Mesothelial cell of epicardium (in vitro differentiated cells): ENCODE measurements at places on chromosomes 2 and 18. TPM values are rescaled to one million over a fixed set of nuclear protein-coding genes. Genes with fewer than 3 reads are reported as not detected.
A peak's percentile ranks its signal among the peaks of the same experiment; 100 is the strongest.

Gene DTNA
- 8.4 to 10.9 TPM (median 10.1 TPM) in 3 replicates for total RNA-seq

Gene REEP1
- total RNA-seq, result 1.1 to 1.9 TPM (median 1.8 TPM) in 3 replicates

Gene HOXD8
- total RNA-seq, result 0.29 to 0.58 TPM (median 0.40 TPM) in 3 replicates

Gene DSG3
- total RNA-seq, result 0.09 to 0.16 TPM (median 0.13 TPM) in 3 replicates

Gene D2HGDH
- 55.5 to 60.3 TPM (median 56.6 TPM) in 3 replicates for total RNA-seq

Gene FANCL
- 39.6 to 45.2 TPM (median 43.3 TPM) in 3 replicates for total RNA-seq

Gene OXER1
- 6.9 to 7.5 TPM (median 7.2 TPM) in 3 replicates for total RNA-seq

Gene FASTKD2
- 26.2 to 29.5 TPM (median 28.4 TPM) in 3 replicates for total RNA-seq

Gene CDH19
- total RNA-seq, result not detected in 3 replicates

Gene SCYGR4
- total RNA-seq, result not detected in 3 replicates

Gene IL36G
- not detected in 3 replicates for total RNA-seq

Gene COLEC12
- 68.7 to 70.5 TPM (median 70.0 TPM) in 3 replicates for total RNA-seq

DNA sequence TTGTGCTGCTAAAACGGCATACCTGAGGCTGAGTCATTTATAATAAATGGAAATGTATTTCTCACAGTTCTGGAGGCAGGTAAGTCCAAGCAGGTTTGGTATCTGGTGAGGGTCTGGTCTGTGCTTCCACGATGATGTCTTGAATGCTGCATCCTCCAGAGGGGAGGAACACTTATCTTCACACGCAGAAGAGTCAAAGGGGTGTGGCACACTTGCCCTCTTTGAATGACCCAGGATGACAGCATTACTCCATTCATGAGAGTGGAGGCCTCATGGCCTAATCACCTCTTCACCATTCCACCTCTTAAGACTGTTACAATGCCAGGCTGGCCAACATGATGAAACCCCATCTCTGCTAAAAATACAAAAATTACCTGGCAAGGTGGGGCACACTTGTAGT is 61.0 kb downstream of the NCAPH start:
- H3K27me3 ChIP-seq, result peaks cover 47% of the 10 kb centered on the region
- H3K4me1 ChIP-seq, result no peaks in the 10 kb centered on the region
- H3K27ac ChIP-seq, result no peak overlapping the region
- no peaks in the 10 kb centered on the region for H3K36me3 ChIP-seq

GRCh38 chr2:58407487-58407886 is 166.4 kb upstream of the FANCL start:
- no peaks in the 10 kb centered on the region for H3K36me3 ChIP-seq
- H3K4me1 ChIP-seq, result peaks cover 4% of the 10 kb centered on the region
- DNase-seq, result no peak
- H3K27ac ChIP-seq, result no peak overlapping the region
- no peaks in the 10 kb centered on the region for H3K27me3 ChIP-seq

GRCh38 chr18:8435376-8435775 is 173.9 kb upstream of the RAB12 start:
- no peaks in the 10 kb centered on the region for H3K4me1 ChIP-seq
- H3K4me3 ChIP-seq, result no peak overlapping the region
- no peak for DNase-seq
- H3K36me3 ChIP-seq, result no peaks in the 10 kb centered on the region

GRCh38 chr2:215967590-215968378 is 45.6 kb downstream of the MREG start:
- H3K4me3 ChIP-seq, result no peak overlapping the region
- H3K36me3 ChIP-seq, result peaks cover 4% of the 10 kb centered on the region
- H3K27me3 ChIP-seq, result no peaks in the 10 kb centered on the region
- DNase-seq, result no peak
- H3K4me1 ChIP-seq, result peaks cover 20% of the 10 kb centered on the region

GRCh38 chr2:11357428-11357972 is 13.1 kb upstream of the ROCK2 start:
- H3K4me3 ChIP-seq, result no peak overlapping the region
- no peaks in the 10 kb centered on the region for H3K27me3 ChIP-seq
- no peak overlapping the region for H3K27ac ChIP-seq
- peaks cover 16% of the 10 kb centered on the region for H3K4me1 ChIP-seq
- DNase-seq, result no peak
- no peaks in the 10 kb centered on the region for H3K36me3 ChIP-seq

GRCh38 chr2:77008853-77009252 is 513.3 kb downstream of the LRRTM4 start:
- H3K4me3 ChIP-seq, result no peak overlapping the region
- H3K27me3 ChIP-seq, result no peaks in the 10 kb centered on the region
- no peak for DNase-seq
- H3K27ac ChIP-seq, result no peak overlapping the region
- peaks cover 10% of the 10 kb centered on the region for H3K4me1 ChIP-seq

DNA sequence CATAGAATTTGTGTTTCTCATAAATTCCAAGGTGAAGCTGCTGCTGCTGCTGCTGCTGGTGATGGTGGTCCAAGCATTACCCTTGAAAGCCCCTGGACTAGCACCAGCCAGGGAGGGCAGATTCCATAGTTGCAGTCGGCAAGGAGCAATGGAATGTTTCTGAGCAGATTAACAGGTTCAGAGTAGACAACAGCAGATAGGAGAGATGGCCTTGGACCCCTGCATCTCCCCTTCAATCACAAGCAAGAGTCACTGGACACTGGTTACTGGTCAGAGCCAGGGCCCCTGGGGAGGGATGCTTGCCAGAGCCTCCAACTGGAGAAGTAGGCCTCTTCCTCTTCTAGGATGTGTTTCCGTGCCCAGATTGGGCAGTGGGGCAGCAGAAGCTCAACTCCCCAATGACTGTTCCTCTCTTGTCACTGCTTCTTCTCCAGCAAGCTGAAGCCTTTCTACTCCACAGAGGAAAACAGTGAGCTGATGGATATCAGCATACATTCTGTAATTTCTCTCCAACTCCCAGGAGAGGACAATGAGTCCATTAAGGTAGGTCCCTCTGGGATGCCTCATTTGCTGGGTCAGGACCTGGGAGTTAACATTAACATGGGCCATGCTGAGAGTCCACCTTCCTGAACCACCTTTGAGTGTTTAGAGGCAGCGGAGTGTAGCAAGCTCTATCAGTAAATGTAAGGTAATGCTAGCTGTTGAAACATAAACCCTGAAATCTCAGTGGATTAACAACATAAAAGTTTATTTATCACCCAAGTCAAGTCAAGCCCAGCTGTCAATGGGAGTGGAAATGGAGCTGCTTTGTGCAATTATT is 35.3 kb downstream of the MROH2A start:
- H3K4me1 ChIP-seq, result peaks cover 18% of the 10 kb centered on the region
- no peak for DNase-seq
- peaks cover 27% of the 10 kb centered on the region for H3K27me3 ChIP-seq
- H3K4me3 ChIP-seq, result no peak overlapping the region
- peaks cover 3% of the 10 kb centered on the region for H3K36me3 ChIP-seq

DNA sequence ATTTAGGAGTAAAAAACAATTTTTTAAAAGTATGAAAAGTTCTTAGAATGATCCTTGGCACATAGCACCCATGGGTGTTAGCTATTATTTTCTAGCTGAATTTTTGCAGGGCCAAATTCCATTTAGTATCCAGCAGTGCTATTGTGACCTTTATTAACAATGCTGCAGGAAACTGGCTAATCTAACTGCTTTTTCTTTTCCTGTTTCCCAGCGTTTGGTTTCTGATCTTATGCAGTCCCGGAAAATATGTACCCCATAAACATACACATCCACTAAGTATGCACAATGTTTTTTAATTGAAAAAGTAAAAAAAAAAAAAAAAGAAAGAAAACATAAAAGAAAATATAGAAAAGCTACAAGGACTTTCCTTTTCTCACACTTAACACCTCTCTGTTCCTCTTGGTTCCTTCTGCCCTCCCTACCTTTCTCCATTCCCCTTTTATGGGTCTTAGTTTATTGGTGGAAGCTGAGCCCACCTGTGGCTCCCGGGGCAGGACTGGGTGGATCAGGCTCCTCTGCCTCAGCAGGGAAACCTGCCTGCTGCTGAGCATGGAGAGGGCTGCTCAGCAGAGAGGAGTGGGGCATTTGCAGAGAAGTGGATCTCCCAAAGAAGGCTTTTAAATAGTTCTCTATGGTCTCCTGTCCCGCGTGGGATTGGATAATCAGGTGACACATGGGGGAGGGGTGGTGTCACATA is 9.3 kb upstream of the SLC16A14 start:
- H3K27me3 ChIP-seq, result peaks cover 12% of the 10 kb centered on the region
- no peak for DNase-seq
- H3K4me3 ChIP-seq, result no peak overlapping the region
- H3K36me3 ChIP-seq, result no peaks in the 10 kb centered on the region
- no peak overlapping the region for H3K27ac ChIP-seq

DNA sequence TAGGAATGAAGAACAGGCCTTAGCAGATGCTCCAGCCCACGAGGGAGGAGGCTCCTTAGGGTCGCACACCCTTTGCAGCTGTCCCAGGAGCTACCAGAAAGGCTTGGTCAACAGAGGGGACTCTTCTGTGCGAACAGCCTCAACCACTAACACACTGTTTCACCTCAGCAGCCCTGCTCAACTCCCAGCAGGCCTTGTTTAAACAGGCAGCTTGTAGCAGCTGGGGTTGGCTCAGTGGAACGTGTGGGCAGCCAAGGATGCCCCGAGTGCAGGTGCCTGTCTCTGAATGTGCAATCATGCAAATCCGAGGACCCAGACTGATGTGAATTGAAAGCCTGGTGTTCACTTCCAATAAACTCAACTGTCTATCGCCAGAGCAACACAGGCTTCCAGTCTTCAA is 88.7 kb upstream of the CXCR4 start:
- DNase-seq, result no peak
- H3K27me3 ChIP-seq, result peaks cover 16% of the 10 kb centered on the region
- no peak overlapping the region for H3K4me3 ChIP-seq
- no peaks in the 10 kb centered on the region for H3K4me1 ChIP-seq
- no peaks in the 10 kb centered on the region for H3K36me3 ChIP-seq

GRCh38 chr2:210540900-210541289 is 15.5 kb upstream of the CPS1 start:
- H3K27me3 ChIP-seq, result peaks cover 1% of the 10 kb centered on the region
- no peaks in the 10 kb centered on the region for H3K36me3 ChIP-seq
- no peak overlapping the region for H3K4me3 ChIP-seq

DNA sequence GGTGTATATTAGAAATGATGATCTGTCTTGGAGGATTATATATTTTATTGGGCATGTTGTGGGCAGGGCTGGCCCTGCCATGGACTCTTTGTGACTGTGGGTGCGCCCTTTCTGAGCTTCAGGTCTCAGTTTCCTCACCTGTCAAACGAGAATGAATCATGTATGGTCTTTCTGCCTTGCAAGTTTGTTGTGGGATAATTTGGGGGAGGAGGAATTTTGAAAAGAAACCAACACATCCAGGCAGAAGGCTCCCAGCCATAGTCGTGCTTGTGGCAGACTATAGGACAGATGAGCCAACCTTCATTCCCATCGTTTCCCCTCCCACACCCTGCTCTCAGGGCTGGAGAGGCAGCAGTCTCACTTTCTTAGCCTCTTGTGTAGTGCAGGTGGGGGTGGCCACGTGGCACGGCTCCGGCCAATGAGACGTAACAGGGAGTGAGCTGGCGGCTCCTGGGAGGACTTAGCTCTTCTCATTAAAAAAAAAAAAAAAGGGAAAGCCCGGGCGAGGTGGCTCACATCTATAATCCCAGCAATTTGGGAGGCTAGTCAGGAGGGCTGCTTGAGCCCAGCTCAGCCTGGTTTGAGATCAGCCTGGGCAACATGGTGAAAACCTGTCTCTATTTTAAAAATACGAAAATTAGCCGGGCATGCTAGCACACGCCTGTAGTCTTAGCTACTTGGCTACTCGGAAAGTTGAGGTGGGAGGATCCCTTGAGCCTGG is 63.1 kb downstream of the RHOB start:
- no peak for DNase-seq
- no peaks in the 10 kb centered on the region for H3K36me3 ChIP-seq
- peak overlapping the region; percentile 95 for H3K27ac ChIP-seq
- H3K4me1 ChIP-seq, result peaks cover 27% of the 10 kb centered on the region
- H3K27me3 ChIP-seq, result no peaks in the 10 kb centered on the region

DNA sequence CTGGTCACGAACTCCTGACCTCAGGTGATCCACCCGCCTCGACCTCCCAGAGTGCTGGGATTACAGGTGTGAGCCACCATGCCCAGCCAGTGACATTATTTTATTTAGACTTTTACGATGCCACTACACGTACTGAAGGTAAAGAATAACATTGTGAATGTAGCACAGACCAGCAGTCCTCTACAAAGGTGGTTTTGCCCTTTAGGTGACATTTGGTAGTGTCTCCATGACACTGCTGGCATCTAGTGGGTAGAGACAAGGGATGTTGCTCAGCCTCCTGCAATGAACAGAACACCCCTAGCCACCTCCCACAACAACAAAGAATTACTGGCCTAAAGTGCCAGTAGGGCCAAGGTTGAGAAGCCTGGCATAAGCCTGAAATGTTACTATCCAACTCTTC is 69.5 kb downstream of the MYOM1 start:
- H3K36me3 ChIP-seq, result no peaks in the 10 kb centered on the region
- no peak overlapping the region for H3K27ac ChIP-seq
- H3K4me3 ChIP-seq, result no peak overlapping the region
- DNase-seq, result no peak

DNA sequence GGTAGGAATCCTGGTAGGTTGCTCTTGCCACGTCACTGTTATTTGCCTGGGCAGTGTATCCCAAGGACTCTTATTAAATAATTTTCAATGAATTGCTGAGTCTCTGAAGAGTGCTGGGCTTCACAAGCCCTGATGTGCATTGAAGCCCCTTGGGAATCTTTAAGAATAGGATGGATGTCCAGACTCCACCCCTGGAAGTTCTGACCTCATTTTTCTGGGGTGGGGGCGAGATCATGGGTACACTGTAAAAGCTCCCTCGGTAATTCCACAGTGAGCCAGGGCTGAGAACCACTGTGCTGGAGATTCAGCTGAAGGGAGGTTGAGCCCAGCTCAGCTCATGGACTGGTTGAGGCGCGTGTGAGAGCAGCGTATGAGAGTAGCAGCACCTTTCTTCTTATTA is 140.2 kb downstream of the PIEZO2 start:
- H3K4me3 ChIP-seq, result no peak overlapping the region
- no peaks in the 10 kb centered on the region for H3K27me3 ChIP-seq
- H3K36me3 ChIP-seq, result no peaks in the 10 kb centered on the region
- DNase-seq, result no peak
- no peak overlapping the region for H3K27ac ChIP-seq

DNA sequence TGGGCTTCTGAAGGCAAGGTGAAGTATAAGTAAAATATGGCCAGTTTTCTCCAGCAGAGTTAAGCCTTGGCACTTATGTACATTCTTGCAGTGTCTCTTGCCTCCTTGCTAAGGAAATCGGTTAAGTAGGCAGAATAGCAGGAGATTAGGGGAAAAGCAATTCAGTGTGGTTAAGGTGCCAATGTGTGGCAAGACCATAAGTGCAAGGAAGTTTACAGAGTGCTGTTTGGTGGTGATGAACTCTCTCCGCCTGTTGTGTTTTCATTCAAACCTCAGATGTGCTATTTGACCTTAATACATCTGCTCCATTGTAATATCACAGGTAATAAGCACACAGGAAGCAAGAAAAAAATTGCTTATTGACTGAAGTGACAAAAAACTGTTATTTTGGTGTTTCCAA is 156.1 kb downstream of the MGAT5 start:
- no peaks in the 10 kb centered on the region for H3K36me3 ChIP-seq
- no peak for DNase-seq

- no peak overlapping the region for H3K4me3 ChIP-seq
- no peak for DNase-seq
- H3K36me3 ChIP-seq, result no peaks in the 10 kb centered on the region
- no peaks in the 10 kb centered on the region for H3K4me1 ChIP-seq
- peaks cover 18% of the 10 kb centered on the region for H3K27me3 ChIP-seq
Measured at GRCh38 chr18:78689606-78690005, 290.0 kb upstream of the SALL3 start.

- peaks cover 2% of the 10 kb centered on the region for H3K4me1 ChIP-seq
- no peak for DNase-seq
- H3K27me3 ChIP-seq, result no peaks in the 10 kb centered on the region
- no peak overlapping the region for H3K27ac ChIP-seq
- H3K36me3 ChIP-seq, result peaks cover 74% of the 10 kb centered on the region
Measured at GRCh38 chr2:172586245-172586891, 30.5 kb downstream of the PDK1 start.

GRCh38 chr2:190404487-190404886 is 3.7 kb upstream of the MFSD6 start:
- H3K4me1 ChIP-seq, result peaks cover 7% of the 10 kb centered on the region
- H3K27me3 ChIP-seq, result peaks cover 12% of the 10 kb centered on the region
